ENCODE measurements at places on chromosomes 16 and 17. TPM values are rescaled to one million over a fixed set of nuclear protein-coding genes. Genes with fewer than 3 reads are reported as not detected.

The ST6GALNAC1 gene
- total RNA-seq, result not detected

The TRPV2 gene
- 22.9 TPM for total RNA-seq

The CCL17 gene
- total RNA-seq, result not detected

The CPD gene
- 185 TPM for total RNA-seq

The KRT12 gene
- not detected for total RNA-seq

All from vein endothelial cell (primary cell).